ENCODE measurements at places on chromosomes 6 and 20.

GRCh38 chr6:47788498-47788884 is 6.7 kb downstream of the OPN5 start:
- no peak for DNase-seq

DNA sequence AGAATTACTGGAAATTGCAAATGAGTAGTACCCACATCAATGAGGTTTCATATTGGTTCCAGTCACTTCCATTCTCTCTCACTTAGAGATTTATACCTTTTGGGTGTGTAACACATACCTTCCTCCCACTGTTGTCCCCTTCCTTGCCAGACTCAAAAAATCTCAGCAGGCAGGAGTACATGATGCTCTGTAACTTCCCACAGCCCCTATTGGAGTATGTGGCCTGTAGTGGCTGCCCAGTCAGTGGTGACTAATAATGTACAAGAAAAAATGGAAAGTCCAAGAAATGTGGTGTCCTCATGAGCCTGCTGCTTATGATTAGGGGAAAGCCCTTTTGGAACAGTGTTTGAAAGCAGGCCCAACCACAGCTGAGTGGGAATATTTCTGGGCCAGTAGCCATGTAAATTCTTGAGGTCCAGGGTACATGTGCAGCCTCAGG is 312.0 kb downstream of the ZFAND3 start:
- DNase-seq, result no peak

DNA sequence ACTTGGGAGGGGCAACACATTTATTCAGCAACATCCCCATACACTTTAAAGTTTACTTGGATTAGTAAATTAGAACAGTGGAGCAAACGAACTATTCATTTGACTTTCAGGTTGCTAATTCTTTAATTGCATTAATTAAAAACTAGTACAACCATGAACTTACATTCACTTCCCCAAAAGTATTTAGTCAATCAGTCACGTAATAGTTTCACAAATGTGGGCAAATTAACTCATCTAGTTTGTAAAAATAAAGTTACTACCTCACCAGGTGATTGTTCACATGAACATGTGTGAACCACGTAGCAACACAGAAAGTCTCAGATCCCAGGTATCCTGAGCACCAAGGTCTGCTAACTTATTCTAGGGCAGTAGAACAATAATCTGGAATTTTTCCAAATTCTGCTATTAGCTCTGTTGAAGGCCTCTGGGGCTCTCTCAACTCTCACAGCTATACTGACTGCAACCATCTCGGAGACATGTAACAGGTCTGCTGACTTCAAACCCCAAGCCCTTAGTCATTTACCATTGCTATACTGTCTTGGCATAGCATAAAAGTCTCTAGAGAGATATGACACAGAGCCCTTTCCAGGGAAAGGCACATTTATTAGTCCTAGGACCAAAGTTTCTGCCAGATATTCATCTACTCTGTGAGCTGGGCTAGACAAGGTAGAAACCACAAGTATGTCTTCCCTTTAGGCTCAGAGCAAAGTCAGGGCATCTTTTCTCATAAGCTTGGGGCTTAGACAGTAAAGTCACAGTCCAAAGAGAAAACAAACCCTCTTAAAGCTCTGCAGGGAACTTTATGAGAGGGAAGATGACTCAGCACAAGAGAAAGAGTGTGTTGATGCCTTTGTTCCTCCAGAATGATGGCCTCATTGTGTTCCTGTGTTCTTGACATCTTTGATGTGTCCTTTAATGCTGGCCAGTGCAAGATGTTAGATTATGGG is 50.9 kb upstream of the CCDC28A start:
- no peak for DNase-seq

- DNase-seq, result no peak
Observed at GRCh38 chr6:98844244-98845210, 10.2 kb downstream of the POU3F2 start.

- DNase-seq, result no peak
Observed at GRCh38 chr6:5333658-5334057, 72.3 kb downstream of the FARS2 start.

DNA sequence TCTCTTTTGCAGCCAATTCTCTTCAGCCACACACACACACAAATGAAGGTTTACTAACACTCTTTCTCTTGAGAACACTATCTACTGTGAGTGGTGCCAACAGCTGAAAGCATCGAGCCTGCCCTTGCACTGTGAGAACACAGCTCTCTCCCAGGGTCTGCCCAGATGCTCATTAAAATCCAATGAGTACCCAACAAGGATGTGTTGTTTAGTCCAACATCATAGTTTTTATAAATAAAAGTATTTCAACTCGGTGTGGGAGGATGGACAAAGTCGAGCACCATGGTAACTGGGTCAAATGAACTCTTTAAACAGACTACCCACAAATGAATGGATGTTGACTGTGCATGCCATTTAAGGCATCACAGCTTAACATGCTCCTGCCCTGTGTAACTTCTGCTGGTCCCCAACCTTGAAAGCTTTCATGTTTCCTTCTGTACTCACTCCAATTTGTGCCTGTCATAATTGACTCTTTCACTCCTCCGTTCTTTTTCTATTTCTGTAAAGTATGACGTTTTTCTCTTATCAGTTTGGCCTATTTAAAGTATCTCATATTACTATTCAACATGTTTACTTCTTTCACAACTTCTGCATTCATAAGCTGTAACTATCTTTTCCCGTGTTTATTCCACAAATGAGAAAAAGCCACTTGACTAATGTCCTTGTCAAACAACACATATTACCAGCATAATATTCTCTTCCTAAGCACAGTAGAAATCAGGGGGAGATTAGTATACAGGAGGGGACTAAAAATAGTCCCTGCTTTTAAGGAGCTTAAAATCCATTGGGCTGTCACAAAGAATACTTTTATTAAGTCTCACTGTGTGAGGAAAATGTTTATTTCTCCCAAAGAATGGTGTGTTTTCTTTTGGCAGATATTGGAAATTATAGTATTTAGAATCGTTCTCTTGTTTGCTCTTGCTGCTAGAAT is 215.4 kb downstream of the RFPL4B start:
- DNase-seq, result no peak

GRCh38 chr6:73329201-73329600 is 24.9 kb downstream of the DPPA5 start:
- no peak for DNase-seq

DNA sequence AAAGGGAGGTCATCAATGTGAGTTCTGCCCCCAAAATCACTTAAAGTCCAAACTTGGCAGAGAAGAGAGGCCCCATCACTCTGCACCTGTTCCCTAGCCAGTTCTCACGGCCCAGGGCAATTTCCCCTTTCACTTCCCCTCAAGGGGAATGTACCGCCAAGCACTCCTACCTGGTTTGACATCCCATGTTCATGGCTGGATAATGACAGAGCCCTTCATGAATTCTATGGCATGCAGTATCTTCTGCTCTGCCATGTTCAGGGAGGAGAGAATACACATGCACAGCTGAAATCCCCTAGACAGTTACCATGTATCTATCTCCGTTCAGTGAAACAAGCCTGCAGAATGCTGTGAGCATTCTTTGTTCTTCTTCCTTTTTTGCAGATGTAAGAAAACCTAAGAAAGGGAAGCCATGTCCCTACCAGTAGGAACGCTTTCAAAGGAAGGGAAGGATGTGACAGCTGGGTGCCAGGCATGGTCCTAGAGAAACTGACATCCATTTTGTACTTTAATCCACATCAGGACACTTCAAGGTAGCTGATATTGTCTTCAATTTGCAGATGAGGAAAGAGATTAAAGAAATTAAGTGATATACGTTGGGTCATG is 79.8 kb upstream of the ARID1B start:
- DNase-seq, result no peak

DNA sequence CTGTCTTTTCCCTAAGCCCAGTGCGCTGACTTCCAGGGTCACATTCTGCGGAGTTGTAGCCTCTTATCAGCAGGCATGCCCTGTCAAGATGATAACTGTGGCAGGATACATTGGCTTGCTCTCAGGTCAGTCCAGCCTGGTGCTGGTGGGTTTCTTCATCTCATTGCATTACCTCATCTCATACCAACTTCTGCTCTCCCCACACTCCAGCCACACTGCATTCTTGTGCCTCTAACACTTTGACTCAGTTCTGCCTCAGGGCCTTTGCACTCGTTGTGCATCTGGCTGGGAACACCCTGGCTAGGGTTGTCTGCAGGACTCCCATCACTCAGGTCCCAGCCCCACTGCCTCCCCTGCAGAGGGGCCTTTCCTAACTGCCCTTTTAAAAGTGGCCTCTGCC is 110.3 kb upstream of the BACH2 start:
- no peak for DNase-seq

DNA sequence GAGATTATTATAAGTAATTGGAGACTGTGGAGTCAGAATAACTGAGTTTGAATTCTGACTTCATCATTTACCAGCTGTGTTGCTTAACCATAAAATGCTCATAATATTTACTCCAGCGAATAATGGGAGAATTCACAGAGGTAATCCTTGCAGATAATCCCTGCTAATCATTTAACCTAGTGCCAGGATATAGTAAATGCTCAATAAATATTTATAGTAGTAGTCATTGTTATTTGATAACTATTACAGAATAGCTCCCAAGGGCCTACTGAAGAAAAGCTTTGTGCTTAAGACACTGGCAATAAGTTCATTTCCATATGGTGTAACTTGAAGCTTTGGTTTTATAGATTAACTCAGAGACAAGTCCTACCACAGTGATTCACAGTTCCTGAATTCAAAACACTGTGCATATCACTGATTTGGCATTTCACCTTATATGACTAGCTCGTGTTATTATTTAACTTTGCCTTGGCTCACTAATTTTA is 208.8 kb upstream of the PLCB4 start:
- no peak for DNase-seq

DNA sequence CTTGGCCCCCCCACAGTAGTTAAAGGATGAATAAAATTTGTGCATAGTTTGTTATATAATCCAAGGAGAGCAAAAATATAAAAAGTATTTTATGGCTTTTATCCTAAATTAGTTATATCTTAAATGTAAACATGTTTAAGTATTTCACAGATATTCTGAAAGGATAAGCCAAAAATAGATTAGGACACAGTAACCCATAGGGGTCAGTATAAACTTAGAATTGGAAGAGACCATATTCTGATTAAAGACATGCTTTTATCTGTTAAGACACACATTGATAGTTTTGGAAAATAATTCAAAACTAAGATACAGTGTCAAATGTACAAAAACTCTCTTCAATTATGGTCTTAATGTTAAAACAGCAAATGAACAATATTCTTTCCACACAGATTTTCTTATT is 4.5 kb upstream of the SERINC1 start:
- no peak for DNase-seq

DNA sequence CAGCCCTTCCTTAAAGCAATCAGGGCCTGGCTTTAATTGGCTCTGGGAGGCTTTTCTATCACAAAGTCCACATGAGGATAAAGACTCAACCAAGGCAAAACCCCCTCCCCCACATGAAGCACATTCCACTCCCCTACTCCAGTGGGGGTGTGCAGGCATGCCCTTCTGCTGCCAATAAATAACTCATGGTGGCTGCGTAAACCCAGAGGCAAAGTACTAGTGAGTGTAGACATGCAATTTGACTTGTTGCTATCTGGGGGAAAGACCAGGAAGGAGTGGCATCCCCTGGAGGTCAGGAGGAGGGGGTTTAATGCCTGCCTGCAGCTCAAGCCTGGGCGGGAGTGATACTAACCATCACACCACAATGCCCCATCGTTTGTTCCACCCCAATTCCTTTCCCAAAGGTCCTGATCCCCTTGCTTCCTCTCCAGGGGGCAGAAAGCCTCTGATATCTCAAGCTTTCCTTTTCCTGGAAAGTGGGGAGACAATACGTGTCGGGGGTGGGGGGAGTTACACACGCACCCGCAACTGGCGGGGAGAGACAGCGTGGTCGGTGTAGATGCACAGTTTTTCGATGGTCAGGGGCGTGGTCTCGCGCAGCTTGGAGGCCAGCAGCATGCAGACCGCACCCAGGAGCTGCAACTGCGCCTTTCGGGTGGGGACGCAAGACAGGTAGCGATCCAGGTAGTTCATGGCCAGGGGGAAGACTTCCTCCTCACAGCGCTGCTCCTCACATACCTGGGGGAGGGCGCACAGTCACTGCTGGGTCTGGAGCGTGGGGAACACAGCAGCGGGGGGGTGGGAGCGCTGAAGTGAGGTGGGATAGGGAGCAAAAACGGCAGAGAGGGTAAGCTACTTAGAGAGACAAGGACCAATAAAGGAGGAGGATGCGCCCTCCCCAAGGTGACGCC is 1.5 kb downstream of the CCND3 start:
- no peak for DNase-seq

GRCh38 chr6:50007819-50008218 is 14.0 kb downstream of the DEFB110 start:
- DNase-seq, result no peak

DNA sequence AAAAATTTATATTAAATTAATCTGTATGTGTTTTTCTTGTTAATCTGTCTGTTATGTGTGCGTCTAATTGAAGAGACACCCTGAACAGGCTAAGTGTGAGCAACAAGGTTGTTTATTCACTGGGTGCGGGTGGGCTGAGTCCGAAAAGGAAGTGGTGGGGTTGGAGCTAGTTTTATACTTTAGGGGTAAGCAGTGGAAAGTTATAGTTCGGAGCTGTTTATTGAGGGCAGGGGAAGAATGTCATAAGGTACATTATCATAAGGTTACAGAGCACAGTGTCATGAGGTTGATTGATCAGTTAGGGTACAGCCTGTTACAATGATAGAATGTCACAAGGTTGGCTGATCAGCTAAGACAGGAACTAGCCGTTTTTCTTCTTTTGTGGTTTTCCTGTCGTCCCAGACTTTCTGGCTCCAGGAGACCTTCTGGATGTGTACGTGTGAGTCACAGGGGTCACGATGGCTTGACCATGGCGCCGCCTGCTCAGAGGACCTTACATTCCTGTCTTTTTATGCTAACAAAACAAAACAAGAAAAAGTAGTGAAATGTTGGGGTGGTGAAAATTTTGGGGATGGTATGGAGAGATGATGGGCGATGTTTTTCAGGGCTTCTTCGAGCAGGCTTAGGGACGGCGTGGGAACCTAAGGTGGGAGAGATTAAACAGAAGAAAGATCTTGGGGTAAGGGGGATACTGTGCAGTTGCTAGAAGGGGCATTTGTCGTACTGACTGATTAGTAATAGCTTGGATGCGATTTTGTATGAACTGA is 754.0 kb upstream of the ADGRB3 start:
- no peak for DNase-seq

Data from activated naive CD4-positive, alpha-beta T cell (primary cell).